Panc1 (cell line): ENCODE measurements at places on chromosomes 4 and X. TPM values are rescaled to one million over a fixed set of nuclear protein-coding genes. Genes with fewer than 3 reads are reported as not detected.

The DCAF8L2 gene
- total RNA-seq = not detected

The SMIM14 gene
- 48.2 TPM for total RNA-seq

The TEX13B gene
- not detected for total RNA-seq

The ZAR1 gene
- not detected for total RNA-seq

DNA sequence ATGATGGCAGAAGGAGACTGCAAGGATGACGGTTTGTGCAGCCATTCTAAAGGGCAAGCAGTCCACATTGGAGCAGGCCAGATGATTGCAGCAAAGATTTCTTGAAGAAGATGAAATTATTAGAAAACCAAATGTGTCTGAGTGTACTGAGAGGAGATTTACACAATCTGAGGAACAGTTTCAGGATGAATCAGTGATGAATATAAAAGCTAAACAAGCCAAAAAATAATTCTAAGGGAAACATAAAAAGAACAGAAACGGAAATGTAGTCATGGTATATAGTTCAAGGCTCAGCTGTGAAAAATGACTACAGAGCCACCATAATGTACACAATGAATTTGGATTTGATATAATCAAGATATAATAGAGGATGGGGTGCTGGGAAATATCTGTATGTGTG, 168.5 kb downstream of the PDGFC start:
- no peak for DNase-seq

- DNase-seq = no peak
Measured at GRCh38 chr4:105967058-105967658, 71.9 kb downstream of the NPNT start.
